NCI-H1417 treated with DMSO at 0.1 percent for 48 hours (cell line): ENCODE measurements at places on chromosomes 7 and 10.

- DNase-seq: no peak
Measured at GRCh38 chr7:129376778-129377700, 57.2 kb upstream of the STRIP2 start.

DNA sequence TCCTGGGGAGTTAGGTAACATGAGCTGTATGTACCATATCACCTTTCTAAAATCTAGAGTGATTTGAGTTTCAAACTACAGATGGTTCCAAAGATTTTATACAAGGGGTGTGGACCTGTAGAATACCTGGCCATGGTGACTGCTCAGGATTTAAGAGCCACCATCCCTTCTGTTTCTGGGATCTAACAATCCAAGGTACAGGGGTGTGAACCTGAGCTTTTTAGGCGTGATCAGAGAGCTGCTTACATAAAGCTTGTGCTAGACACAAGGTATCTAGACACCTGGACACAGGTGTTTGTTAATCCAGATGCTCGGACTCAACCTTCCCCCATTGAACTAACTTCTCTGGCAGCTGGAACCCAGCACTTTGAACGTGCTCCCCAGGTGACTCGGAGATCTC is 516.4 kb downstream of the RPS24 start:
- DNase-seq: no peak

DNA sequence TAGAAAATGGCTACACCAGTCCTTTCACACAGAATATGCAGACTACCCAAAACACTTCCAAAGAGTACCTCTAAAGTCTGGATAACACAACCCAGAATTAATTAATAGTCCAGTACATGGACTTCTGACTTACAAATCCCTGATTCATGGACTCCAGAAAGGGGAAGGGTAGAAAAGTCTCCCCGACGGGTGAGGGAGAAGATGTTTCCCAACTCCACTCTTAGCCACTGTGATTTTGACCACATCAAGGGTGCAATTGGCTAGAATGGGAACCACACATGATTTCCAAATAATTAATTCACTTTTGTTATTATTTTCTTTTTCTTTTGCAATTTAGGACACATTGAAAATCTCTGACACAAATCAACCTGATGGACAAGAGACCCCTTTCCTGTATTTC is 1.4 kb downstream of the TMEM130 start:
- no peak for DNase-seq

DNA sequence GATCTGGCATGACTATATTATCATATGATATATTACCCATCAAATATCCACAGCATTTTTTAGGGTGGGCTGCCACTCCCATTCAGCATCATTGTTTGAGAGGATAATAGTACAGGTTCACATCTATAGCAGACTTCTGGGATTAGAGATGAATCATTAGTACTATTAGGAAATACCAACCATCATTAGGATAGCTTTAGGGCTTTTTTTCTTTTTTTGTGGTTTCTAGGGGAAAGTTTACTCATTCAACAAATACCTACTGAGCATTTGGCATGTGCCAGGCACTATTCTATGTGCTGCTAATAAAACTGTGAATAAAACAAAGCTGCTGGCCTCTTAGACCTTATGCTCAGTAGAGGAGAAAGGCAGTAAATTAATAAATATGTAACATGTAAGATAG is 40.6 kb downstream of the NHLRC2 start:
- DNase-seq: no peak

GRCh38 chr10:86155054-86155921 is 211.3 kb downstream of the GRID1 start:
- no peak for DNase-seq

DNA sequence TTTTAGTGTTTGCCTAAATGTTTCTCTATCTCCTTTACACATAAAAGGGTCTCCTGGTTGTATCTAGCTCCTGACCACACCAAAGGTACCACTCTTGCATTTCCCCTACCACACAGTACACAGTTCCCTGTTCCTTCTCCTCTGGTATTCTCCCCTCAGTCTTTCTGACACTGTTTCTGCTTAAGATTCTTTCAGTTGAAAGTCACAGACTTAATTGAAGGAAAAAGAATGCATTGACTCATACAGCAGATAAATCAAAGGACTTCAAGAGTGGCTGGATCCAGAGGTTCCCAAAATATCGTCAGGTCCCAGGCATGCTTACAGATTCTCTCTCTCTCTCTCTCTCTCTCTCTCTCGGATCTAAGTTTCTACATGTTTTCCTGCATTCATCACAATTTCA is 185.6 kb upstream of the LRGUK start:
- DNase-seq: no peak

DNA sequence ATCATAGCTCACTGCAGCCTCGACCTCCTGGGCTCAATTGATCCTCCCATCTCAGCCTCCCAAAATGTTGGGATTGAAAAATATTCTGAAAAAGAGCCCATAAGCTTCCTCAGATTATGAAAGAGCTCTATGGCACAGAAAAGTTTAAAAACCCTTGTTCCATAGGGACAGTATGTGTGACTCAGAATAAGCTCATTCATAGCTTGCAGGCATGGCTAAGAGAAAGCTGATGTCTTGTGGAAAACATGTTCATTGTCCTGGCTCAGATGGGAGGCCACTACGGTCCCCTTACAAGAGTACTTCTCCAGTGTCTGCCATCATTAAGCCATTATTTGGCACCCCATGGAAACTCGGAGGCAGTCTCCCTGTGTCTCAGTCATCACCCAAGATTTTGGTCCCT is 64.0 kb downstream of the CCDC3 start:
- no peak for DNase-seq

GRCh38 chr7:11452476-11452875 is 379.5 kb downstream of the THSD7A start:
- no peak for DNase-seq

DNA sequence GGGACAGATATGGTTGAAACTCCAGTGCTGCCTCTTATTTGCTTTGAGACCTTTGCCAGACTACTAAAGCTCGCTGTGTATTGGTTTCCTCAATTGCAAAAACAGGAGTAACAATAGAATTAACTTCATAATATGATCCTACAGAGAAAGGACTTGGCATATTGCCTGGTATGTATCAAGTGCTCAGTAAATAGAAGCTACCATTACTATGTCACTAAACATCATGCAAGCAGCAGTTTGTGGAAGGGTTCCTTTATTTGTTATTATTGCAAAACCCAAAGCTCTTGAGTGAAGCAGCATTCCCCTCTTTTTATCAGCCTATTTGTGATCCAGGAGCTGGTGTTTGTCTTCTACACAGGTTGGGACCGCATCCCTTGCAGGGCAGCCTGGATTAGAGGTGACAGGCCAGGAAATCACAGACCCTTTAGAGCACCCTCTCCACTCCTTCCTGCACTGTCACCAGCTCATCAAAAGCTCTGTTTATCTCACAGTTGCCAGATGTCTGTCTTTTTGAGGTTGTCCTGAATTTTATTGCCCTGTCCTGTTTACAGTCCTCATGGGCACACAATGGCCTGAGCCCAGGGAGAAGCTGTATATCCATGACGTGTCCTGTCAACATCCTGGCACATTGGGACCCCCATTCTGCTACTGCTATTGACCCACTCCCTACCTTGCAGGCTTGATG is 121.5 kb downstream of the SNX10 start:
- DNase-seq: peak; percentile 75

DNA sequence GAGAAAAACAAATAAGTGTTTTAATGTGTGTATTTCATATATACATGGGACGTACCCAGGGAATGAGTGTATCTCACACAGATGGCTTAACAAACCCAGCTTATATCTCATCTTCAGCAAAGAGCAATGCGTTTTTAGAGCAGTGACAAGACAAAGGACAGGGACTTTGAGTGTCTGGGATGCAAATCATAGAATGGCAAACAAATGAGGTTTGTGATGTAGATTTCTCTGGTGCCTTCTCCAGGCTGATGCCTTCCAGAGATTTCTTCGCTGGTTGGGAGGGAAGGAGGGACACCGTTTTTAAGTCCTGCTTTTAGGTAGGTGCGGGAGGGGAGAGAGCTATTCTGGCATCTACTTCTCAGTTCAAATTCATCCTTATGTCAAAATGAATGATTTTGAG is 16.6 kb downstream of the LANCL2 start:
- no peak for DNase-seq

DNA sequence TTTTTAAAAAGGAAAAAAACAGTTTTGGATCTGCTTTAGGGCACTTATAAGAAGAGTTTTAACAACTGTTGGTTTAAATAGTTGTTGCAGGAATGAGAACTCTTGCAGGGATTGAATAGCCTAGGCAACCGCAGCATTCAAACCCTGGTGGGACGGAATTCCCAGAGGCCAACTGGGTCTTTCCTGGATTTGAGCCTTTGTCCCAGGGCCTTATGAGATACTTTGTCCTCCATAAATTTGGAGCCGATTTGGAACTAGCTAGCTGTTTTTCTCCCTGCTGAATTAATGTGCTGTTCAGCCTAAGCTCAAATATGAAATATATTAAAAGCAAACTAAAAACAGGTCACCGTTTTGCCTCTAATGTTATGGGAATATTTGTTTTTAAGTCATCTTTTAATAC is 109.6 kb downstream of the LRMDA start:
- no peak for DNase-seq

DNA sequence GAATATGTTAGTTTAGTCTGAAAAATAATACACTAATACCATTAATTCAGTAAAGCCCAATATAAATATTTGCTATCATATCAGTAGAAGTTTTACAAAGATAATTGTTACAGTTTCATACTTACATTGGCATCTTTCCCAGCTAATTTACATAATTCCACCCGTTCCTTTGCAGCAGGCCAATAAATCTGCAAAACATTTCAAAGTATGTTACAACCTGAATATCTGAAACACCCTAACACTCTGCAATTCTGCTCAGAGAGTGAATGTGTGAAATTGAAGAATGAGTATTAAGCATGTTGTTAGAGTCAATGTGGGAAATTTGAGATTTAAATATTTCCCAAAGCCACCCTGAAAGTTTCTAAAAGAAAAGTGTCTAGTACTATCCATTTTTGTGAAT is 105.5 kb downstream of the SEMA3D start:
- no peak for DNase-seq

DNA sequence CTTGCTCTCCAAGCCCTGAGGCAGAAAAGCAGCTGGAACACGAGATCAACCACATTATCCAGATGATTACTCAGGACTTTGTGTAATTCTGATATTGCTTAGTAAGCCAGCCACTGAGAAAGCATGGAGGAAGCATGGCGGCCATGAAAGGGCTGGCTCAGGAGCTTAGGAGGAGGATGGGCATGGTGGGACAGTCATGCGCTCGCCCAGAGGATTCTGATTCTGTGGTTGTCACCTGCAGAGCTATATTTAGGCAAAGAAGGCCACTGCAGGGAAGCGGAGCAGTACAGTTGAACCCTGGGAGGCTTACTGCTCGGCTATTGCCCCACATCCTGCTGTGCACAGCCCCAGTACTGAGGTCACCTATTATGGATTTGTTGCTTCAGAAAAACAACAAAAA is 128.8 kb upstream of the DNAJB12 start:
- DNase-seq: no peak

DNA sequence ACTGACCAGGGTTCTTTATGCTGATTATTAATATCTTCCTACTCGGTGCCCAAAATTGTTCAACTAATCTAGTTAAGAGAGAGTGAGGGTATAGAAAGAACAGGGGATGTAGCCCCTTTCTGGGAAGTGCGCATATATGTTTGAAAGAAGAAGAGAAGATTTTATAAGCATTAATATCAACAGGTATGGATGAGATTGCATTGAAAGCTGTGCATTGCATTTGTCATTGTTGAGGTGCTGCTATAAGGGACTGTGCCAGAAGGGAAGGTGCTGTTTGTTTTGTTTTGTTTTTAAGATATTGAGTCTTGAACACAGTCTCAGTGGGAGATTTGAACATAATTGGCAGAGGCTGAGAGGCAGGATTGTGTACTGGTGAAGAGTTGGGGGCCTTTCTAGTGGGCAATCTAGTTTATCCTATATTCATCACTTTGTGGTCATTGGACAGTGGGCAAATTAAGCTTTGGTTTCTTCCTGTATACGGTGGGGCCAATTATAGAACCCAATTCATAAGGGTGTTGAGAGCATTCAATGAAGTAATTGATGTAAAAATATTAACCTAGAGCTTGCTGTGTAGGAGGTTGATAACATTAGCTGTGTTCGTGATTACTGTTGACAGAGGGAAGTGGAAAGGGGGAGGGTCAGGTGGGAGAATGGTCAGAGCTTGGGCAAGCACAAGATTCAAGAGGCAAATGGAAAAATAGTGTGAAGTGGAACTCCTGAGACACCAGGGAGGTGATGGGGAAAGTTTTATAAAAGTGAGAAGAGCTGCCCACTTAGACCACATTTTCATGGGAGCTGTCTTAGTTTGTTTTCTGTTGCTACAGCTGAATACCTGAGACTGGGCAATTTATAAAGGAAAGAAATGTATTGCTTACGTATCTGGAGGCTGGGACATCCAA is 19.9 kb upstream of the PCGF5 start:
- DNase-seq: no peak

GRCh38 chr7:135209225-135209834 is 2.0 kb downstream of the WDR91 start:
- DNase-seq: no peak

- DNase-seq: no peak
Measured at GRCh38 chr10:110103921-110104461, 96.2 kb downstream of the ADD3 start.

DNA sequence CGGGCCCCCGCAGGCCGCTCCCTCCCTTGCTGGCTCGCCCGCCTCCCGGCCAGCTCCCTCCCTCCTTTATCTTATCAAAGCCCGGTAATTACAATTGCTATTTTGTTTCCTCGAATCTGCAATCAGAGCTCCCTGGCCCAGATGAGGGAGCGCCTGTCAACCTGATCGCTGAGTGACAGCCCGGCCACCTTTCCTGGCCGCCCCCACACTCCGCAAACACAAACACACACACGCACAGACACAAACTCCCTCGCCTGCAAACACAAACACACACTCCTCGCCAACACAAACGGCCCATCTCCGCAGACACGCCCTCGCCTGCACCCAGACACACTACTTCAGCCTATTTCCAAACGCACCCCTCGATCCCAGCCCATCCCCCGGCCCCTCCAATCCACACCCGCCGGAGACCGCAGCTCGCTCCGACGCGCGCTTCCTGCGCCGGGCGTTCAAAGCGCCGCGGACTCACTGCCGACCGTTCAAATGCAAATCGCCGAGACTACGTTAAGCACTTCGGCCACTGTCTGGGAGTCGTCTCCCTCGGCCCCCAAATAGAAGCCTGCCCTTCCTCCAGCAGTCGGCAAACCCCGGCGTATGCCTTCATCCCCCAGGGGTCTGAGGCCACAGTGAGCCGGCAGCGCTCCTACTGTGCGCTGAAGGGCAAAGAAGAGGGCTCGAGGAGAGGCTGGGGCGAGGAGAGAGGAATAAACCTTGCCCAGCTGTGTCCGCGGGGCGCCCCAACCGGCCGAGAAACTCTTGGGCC is 3.0 kb upstream of the FGF8 start:
- no peak for DNase-seq

- DNase-seq: no peak
Measured at GRCh38 chr7:25624051-25624450, 395.8 kb upstream of the NPVF start.

DNA sequence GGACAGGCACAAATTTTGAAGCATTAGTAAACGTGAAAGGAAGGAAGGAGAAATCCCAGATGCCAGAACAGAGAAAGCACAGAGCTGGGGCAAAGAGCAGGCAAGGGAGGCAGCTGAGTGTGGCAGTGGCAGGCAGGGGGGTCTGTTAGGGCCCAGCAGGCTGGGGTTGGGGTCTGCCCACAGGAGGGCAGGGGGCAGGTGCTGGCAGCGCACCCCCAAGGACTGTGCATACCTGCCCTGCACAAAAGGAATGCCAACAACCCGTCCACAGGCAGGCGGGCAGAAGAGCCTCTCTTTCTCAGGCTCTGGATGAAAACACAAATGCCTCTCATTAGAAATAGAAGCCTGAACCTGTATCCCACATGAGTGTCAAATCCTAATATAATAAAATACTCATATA is 552.3 kb downstream of the PTPRN2 start:
- no peak for DNase-seq
